Tibial nerve (tissue), 4 donors: ENCODE measurements at places on chromosomes 6 and 20.

GRCh38 chr6:68368845-68369244 lies 266.2 kb upstream of the ADGRB3 start:
- H3K36me3 ChIP-seq: no peaks in the 10 kb centered on the region
- H3K4me1 ChIP-seq: no peaks in the 10 kb centered on the region

DNA sequence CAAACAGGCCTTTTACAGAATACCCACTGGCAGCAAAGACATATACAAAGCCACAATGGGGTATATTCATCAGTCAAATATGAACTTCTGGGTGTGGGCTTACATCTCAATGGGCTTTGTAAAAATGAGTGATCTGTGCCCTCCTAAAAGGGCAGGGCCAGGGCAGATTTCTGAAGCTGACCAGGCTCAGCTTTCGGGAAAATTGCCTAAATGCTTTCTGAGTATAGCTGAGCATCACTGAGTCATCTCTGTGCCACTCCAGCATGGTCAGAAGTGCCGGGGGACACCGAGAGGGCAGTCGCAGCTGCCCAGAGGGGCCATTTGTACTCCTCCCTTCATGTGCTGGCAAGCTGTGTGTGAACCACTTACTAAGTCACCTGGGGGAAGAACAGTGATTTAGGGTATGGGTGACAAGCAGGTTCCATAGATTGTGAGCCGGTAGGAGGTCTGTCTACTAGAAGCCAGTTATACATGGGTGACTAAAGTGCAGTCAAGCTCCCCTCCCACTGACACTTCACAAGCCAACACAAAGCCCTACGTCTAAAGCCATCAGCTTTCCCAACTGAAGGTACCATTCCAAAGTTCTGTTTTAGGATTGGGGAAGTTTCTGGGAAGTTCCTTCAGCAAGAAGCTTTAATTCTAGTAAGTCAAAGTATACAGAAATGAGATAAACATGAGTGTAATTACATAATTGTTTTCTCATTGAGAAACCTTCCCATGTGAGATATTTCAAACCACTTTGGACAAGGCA lies 147.6 kb upstream of the TAB2 start:
- no peaks in the 10 kb centered on the region for H3K27me3 ChIP-seq
- no peak for DNase-seq
- no peaks in the 10 kb centered on the region for H3K36me3 ChIP-seq
- peaks cover 4% of the 10 kb centered on the region for H3K4me1 ChIP-seq
- peak overlapping the region; percentile 72 for H3K27ac ChIP-seq

DNA sequence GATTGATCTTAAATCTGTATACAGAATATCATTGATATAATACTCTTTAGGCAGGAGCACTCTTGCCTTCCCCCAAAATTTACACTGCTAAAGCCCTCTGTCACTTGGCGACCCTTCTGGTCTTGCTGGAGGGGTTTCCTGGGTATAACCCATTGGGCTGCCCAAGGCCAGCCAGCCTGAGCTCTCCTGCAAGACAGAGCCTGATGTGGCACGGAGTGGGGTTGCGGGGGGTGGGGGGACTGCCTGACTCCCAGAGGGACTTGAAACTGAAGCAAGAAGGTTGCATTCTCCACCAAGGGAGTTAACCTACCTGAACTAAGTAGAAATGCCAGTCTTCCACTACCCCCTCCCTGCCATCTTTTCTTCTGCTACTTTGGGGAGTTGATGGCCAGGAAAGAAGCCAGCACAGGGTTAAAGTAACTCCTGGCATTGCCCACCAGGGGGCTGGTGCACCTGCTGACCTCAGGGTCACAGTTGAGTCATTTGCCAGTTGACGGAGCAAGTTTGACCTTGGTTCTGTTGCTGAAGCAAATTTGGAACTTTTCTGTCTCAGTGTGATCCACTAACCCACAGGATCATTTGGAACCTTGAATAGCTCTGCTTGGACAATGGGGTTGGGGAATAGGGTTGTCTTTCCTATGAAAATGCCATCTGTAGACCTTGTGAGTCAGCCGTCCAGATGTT lies 79.4 kb downstream of the ASXL1 start:
- no peak overlapping the region for H3K4me3 ChIP-seq
- DNase-seq: no peak

GRCh38 chr6:43759136-43759906 lies 10.7 kb upstream of the VEGFA start:
- H3K27me3 ChIP-seq: no peaks in the 10 kb centered on the region
- H3K4me1 ChIP-seq: no peaks in the 10 kb centered on the region
- DNase-seq: no peak
- H3K36me3 ChIP-seq: no peaks in the 10 kb centered on the region
- H3K27ac ChIP-seq: no peak overlapping the region

DNA sequence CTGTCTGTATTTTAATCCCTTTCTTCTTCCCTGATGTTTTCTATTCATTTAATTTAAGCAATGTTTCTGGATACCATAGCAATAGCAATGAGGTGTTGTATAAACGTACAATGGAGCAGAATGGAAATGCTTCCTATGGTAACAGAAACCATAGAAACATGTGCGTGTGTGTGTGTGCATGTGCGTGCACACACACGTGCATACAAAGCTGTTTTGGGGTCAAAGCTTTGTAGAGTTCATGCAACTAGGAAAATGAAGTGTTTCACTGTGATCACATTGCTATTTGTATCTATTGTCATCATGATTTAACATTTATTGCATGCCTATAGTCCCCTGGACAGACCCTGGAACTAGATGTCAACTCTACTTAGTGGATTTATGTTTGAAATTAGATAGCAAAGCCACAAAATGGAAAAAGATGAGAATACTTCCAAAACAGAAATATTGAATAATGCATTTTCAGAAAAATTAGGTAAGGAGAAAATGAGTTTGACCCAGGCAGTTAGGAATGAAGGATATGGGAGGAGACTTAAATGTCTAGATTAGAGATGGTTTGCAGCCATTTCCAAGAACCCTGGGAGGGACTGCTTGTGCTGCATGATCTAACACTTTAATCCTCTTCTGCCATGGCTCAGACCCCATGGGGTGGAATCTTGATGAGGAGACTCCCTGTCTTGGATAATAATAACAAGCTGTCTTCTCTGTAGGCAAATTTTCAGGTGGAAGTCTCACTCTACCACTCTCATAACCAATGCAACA lies 124.4 kb downstream of the TRMT11 start:
- H3K4me1 ChIP-seq: no peaks in the 10 kb centered on the region
- no peak overlapping the region for H3K27ac ChIP-seq
- H3K36me3 ChIP-seq: no peaks in the 10 kb centered on the region
- no peaks in the 10 kb centered on the region for H3K27me3 ChIP-seq
- DNase-seq: no peak
- no peak overlapping the region for H3K4me3 ChIP-seq

DNA sequence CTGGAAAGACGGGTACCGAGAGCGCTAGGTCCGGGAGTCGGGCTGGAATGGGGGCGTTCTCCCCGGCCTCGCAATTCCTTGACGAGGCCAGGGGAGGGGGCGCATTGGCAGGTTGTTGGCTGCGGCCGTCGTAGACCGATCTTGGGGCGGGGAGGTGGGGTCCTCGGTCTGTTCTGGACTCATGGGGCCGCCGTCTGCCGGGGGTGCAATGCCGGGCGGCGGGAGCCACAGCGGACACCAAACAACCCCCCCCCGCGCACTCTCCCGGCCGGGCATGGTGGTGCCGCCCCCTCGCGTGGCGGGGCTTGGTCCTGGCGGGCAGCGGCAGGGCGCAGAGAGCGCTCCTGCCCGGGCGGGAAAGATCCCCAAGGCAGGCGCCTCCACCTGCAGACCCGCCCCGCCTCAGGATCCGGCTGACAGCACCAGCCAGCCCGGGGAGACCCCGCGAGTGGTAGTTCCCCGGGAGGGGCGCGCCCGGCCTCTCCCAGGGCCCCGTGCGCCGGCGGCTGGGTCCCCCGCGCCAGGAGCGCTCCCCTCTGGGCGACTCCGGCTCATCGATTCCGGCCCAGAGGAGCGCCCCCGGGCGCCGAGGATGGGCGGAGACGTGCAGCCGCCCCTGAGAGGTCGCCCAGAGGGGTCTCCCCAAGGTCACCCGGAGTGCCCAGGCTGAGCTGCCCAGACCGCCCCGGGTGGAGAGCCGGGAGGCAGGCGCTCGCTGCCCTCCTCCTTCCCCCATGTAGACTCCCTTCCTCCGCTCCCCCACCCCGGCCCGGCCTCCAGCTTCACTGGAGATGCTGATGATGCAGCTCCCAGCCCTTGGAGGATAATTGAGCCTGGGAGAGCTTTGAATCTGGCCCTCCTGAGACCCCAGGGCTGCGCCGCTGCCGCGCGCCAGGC lies 709 bp downstream of the PPP1R16B start:
- H3K27me3 ChIP-seq: peaks cover 41% of the 10 kb centered on the region
- no peaks in the 10 kb centered on the region for H3K4me1 ChIP-seq
- peak overlapping the region; percentile 58 for H3K4me3 ChIP-seq
- no peak for DNase-seq

- DNase-seq: no peak
- H3K4me1 ChIP-seq: no peaks in the 10 kb centered on the region
- no peak overlapping the region for H3K4me3 ChIP-seq
- no peaks in the 10 kb centered on the region for H3K27me3 ChIP-seq
- H3K36me3 ChIP-seq: no peaks in the 10 kb centered on the region
- no peak overlapping the region for H3K27ac ChIP-seq
Measured at GRCh38 chr6:110055387-110055735, 77.2 kb downstream of the GPR6 start.

DNA sequence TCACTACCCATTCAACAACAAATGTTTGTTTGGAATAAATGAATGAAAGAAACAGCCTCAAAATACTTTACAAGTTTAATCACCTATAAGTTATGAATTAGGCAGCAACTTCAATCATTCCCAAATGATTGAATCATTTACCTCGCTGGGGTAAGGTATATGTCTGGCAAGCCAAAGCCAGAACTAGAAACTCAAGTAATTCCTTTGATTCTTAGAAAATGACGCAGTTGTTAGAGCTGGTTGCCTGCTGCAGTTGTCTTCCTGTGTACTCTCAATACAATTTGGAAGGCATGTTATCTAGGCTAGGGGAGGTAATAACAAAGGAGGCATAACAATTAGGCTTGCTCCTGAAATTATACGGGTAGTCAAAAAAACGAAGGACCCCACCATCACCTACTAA lies 160.6 kb downstream of the ATXN1 start:
- H3K4me1 ChIP-seq: no peaks in the 10 kb centered on the region
- no peak overlapping the region for H3K27ac ChIP-seq
- no peak for DNase-seq
- H3K27me3 ChIP-seq: no peaks in the 10 kb centered on the region
- peaks cover 7% of the 10 kb centered on the region for H3K36me3 ChIP-seq

DNA sequence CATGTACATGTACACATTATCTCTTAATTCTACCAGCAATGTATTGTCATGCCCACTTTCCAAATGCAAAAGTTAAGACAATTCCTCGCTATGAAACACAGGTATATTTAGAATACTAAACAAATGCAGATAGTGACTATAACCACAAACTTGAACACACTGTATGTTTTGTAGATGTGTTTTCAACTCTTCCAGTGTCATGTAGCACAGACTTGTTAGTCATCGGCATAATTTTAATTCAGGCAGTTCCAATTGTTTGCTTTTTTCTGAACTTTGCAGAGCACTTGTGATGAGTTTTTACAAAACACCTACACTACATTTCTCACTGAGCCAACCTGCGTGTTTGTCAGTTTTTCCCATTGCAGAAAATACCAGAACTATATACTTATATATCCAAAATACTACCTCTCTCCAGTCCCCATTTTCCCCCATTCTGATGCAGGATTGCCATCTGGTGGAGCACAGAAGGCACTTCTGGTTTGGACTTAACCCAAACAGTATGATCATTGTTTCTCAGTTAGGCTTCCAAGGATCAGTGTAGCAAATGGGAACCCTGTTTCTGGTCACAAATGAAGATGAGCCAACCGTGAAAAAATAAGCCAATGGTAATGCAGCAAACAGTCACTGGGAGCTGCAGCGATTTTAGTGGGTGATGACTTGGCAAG lies 143.4 kb downstream of the ADGRB3 start:
- H3K27ac ChIP-seq: no peak overlapping the region
- no peak overlapping the region for H3K4me3 ChIP-seq
- H3K4me1 ChIP-seq: no peaks in the 10 kb centered on the region
- H3K36me3 ChIP-seq: no peaks in the 10 kb centered on the region
- no peaks in the 10 kb centered on the region for H3K27me3 ChIP-seq
- DNase-seq: no peak

DNA sequence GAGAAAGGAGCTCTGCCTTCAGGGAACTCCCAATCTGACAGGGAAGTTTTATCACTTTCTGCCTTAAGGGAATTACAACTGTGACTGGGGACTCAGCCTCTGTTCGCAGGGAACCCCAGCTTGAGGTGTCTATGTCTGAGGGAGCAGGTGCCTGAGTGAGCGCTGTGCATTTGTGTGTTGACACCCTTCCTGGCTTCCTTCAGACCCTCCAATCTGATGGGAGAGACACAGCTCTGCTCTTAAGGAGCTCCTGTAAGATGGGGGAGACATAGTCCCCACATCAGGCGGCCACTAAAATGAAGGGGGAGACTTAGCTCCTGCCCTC lies 62.3 kb downstream of the MRPL14 start:
- DNase-seq: no peak
- H3K27ac ChIP-seq: peak overlapping the region; percentile 55
- H3K4me3 ChIP-seq: no peak overlapping the region
- no peaks in the 10 kb centered on the region for H3K4me1 ChIP-seq

DNA sequence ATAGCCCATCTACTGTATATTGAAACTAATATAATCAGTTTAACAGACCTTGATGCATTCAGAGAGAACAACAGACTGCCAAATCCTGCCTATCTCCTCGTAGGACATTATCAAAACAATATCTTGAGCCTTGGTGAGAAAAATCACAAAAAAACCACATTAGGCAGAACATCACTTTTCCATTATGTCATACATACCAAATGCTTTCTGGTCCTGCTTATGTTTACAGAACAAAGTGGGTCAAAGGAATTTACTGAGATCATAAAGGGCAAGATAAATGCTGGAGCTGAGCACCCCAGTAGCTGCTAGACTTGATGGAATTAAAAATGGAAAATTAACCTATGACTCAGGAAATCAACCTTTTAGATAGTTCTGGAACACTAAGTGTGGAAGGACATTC lies 195.3 kb upstream of the KCNK16 start:
- no peak overlapping the region for H3K27ac ChIP-seq
- no peak overlapping the region for H3K4me3 ChIP-seq
- H3K27me3 ChIP-seq: no peaks in the 10 kb centered on the region

GRCh38 chr6:127695108-127695507 lies 118.1 kb downstream of the C6orf58 start:
- no peaks in the 10 kb centered on the region for H3K4me1 ChIP-seq
- no peaks in the 10 kb centered on the region for H3K36me3 ChIP-seq
- H3K27me3 ChIP-seq: no peaks in the 10 kb centered on the region
- H3K4me3 ChIP-seq: no peak overlapping the region
- no peak for DNase-seq
- H3K27ac ChIP-seq: no peak overlapping the region
